ENCODE measurements at places on chromosomes 5 and 9. TPM values are rescaled to one million over a fixed set of nuclear protein-coding genes. Genes with fewer than 3 reads are reported as not detected.

Gene WNK2
- total RNA-seq = 41.6 TPM

DNA sequence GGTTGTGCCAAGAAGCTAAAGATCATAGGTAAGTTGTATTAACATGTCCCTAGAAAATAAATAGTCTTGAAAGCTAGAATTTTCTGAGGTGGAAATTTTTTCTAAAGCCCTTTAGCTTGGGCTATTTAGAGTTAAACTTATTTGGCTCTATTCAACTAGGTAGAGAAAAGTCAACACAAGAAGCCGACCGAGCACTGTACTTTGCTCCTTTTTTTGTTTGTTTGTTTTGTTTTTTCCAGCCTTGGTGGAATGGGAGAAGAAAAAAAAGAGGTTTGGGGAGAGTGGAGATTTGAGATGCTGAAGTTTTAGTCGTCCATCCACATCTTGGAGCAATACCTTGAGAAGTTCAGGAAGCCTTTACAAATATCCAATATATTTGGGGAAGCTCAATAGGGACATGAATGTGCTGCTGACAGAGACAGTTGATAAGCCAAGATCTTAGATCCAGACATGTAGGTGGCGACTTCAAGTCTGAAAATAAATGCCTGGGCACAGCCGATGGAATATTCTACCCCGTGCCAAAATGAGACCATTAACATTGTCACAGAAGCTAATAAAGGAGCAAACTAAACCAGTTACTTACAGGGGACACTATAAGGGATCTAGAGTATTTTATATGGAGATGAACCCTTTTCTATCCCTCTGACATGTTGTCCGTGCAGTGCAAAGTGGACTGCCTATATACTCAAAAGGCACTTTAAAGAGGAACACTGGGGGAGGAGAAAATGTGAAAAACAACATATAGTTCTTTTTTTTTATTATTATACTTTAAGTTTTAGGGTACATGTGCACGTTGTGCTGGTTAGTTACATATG lies 466.1 kb downstream of the PTPRD start:
- no peaks in the 10 kb centered on the region for H3K27me3 ChIP-seq
- no peak for DNase-seq
- no peaks in the 10 kb centered on the region for H3K4me1 ChIP-seq
- no peak overlapping the region for H3K4me3 ChIP-seq

DNA sequence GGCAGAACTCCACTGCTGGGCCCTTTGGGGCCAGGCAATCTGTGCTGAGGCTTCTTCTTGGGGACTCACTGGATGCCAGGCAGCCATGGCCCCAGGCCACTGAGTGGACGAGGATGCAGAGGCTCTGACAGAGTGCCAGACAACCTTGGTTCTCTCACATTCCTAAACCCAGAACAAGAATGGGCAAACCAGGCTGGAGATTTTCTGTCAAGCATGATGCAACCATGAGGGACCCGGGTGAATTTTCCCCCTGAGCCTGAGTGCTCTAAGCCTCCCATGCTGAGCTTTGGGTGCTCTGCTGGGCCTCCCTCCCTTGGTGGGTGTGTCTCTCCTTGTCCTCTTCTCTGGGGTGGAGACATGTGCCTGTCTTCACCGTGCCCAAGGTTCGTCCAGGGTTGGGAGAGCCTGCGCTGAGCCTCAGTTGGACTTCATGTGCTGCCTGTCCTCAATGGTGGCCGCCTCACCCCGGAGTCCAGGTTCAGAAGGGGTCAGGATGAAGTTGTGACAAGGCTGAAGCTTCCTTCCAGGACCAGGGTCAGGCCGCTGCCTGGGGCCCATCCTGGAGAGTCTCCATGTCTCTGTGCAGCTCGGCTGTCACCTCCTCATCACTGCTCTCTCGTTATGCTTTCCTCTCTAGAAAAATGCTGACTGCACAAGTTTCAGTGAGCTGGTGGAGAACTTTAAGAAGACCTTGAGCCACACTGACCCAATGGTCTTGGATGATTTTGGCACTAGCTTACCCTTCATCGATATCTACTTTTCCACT lies 24.1 kb downstream of the PITX1 start:
- H3K27ac ChIP-seq = no peak overlapping the region
- no peaks in the 10 kb centered on the region for H3K4me1 ChIP-seq
- H3K27me3 ChIP-seq = no peaks in the 10 kb centered on the region
- DNase-seq = no peak

GRCh38 chr9:38306899-38307298 lies 85.6 kb upstream of the ALDH1B1 start:
- no peaks in the 10 kb centered on the region for H3K4me1 ChIP-seq
- no peak overlapping the region for H3K27ac ChIP-seq
- H3K36me3 ChIP-seq = no peaks in the 10 kb centered on the region
- no peak overlapping the region for H3K4me3 ChIP-seq

DNA sequence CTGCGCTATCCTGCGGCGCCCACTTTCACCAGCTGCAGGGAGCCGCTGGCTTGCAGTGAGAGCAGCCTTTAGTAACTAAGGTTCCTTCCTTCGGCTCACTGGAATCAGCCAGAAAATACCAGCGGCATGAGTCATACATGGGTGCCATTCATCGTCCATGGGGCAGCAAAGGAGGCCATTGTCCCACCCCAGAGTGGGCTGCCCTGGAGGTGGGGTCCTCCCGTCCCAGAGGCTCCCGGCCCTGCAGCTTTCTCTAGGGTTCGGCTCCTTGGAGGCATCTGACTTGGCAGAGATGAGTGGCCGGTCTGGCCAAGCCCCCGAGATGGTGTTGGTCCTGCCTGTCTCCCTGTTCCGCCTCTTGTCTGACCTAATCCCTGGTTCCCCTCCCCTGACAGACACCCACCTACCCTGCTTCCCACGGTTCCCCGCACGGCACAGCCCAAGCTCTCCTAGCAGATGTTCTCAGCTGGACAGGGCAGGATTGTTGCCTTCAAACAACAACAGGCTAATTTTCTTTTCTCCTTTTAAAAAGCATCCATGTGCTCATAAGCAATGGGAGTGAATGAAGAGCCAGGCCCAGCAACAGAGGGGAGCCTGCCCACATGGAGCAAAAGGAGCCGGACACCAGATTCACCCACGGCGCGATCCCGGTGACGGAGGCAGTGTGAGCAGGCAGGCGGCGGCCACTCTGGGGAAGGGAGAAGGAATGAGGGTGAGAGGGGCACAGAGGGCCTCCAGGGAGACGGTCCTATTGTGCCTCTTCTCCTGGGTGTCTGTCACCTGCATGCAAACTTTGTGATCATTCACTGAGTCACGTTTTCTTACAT lies 97.0 kb upstream of the COL5A1 start:
- no peak overlapping the region for H3K27ac ChIP-seq
- H3K4me1 ChIP-seq = no peaks in the 10 kb centered on the region
- DNase-seq = no peak
- H3K27me3 ChIP-seq = peaks cover 51% of the 10 kb centered on the region
- H3K4me3 ChIP-seq = no peak overlapping the region
- H3K36me3 ChIP-seq = no peaks in the 10 kb centered on the region

DNA sequence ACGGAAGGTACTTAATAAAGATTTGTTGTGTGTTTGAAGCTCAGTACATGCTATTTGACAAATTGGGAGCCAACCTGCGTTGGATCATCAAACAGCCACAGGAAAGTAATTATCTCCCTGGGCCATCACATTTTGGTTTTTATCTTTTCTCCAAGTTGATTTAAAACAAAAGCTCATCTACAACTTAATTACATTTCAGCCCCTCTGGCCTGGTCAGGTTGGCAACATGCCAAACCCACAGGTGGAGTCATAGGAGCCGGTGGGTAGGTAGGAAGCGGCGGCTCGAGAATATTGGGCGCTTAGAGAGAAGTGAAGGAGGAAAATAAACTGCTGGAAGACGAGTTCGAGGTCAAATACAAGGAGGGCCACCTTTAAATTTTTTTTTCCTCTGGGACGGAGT lies 64.9 kb upstream of the FANCC start:
- no peaks in the 10 kb centered on the region for H3K27me3 ChIP-seq
- H3K4me3 ChIP-seq = no peak overlapping the region
- H3K36me3 ChIP-seq = no peaks in the 10 kb centered on the region
- no peak for DNase-seq
- H3K27ac ChIP-seq = no peak overlapping the region

Measured in psoas muscle (tissue), 8 donors.